Right lobe of liver (tissue), 6 donors: ENCODE measurements at places on chromosomes 4 and X. TPM values are rescaled to one million over a fixed set of nuclear protein-coding genes. Genes with fewer than 3 reads are reported as not detected.

- H3K27me3 ChIP-seq, result no peaks in the 10 kb centered on the region
- H3K4me3 ChIP-seq, result peak overlapping the region; percentile 60
- no peaks in the 10 kb centered on the region for H3K4me1 ChIP-seq
- peak overlapping the region; percentile 83 for H3K27ac ChIP-seq
- no peaks in the 10 kb centered on the region for H3K36me3 ChIP-seq
These were observed 3.1 kb downstream of the MID1IP1 start for GRCh38 chrX:38804432-38804681.

- peaks cover 35% of the 10 kb centered on the region for H3K4me1 ChIP-seq
- no peaks in the 10 kb centered on the region for H3K27me3 ChIP-seq
- H3K4me3 ChIP-seq, result no peak overlapping the region
- no peak overlapping the region for H3K27ac ChIP-seq
- H3K36me3 ChIP-seq, result no peaks in the 10 kb centered on the region
- no peak for DNase-seq
These were observed 10.1 kb upstream of the FGG start for GRCh38 chr4:154622598-154622997.

GRCh38 chr4:11954093-11954492 is 525.4 kb upstream of the HS3ST1 start:
- DNase-seq, result no peak
- no peaks in the 10 kb centered on the region for H3K36me3 ChIP-seq
- no peak overlapping the region for H3K4me3 ChIP-seq
- no peaks in the 10 kb centered on the region for H3K4me1 ChIP-seq
- H3K27me3 ChIP-seq, result no peaks in the 10 kb centered on the region

- no peak for DNase-seq
- no peaks in the 10 kb centered on the region for H3K27me3 ChIP-seq
- H3K27ac ChIP-seq, result no peak overlapping the region
- H3K4me1 ChIP-seq, result no peaks in the 10 kb centered on the region
- H3K4me3 ChIP-seq, result no peak overlapping the region
These were observed 89.2 kb upstream of the GLRA2 start for GRCh38 chrX:14440106-14440505.

The C4orf36 gene
- total RNA-seq, result not detected

The BEX1 gene
- total RNA-seq, result not detected

The ZNF732 gene
- not detected for total RNA-seq

The MAEA gene
- total RNA-seq, result 41.3 TPM

The RAB40A gene
- total RNA-seq, result not detected

The NXF2B gene
- total RNA-seq, result 0.12 TPM
